ENCODE measurements at places on chromosomes 2 and 18. TPM values are rescaled to one million over a fixed set of nuclear protein-coding genes. Genes with fewer than 3 reads are reported as not detected.

ACMSD gene
- total RNA-seq = not detected

- DNase-seq = peak; percentile 91
These were observed 234.4 kb upstream of the EPAS1 start for GRCh38 chr2:46062637-46063412.

DNA sequence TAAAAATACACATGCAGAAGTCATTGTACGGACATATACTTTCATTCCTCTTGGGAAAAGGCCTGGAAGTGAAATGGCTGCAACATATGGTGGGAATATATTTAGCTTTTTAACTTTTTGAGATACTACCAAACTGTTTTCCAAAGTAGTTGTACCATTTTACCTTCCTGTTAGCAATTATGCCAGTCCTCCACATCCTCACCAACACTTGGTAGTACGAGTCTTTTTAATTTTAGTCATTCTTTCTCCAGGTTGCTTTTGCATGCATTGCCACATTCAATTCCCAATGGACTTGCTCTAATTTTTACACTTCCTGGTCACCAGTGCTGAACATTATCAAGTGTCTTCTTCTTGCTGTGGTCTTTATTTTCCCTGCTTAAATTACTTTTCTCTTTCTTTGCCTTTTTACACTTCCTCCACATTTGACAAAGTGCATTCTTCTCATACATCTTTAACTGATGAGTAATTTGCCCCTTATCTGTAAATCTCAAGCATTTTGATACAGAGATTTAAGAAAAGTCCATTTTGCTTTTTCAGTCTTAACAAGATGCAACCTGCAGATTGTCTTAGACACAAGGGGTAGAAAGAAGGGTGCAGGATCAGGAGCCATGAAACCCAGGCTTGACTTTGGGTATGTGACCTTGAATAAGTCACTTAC, 14.5 kb downstream of the VIT start:
- DNase-seq = no peak

DNA sequence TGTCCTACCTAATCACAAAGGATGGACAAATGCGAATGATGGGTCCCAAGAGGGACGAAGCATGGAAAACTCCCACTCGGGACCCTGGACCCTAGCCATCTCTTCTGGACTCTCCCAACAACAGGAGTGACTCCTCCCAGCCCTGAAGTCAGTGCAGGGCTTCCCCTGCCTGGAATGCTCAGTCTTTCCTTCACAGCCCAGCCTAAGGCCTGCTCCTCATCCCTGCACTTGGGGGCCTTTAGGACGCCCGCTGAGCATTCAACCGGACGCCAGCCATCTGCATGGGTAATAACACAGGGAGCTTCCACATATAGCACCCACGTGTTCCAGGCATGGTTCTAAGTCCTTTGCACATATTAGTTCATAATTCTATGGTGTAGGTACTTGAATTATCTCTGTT, 237.5 kb downstream of the KLHL29 start:
- no peak for DNase-seq

- DNase-seq = no peak
These were observed 2.6 kb downstream of the BAZ2B start for GRCh38 chr2:159613651-159614285.

GRCh38 chr18:77143196-77143595, 10.6 kb upstream of the MBP start:
- peak; percentile 7 for DNase-seq

- DNase-seq = no peak
These were observed 63.9 kb downstream of the STK39 start for GRCh38 chr2:168183308-168183997.
